ENCODE measurements at places on chromosomes 12 and 14. TPM values are rescaled to one million over a fixed set of nuclear protein-coding genes. Genes with fewer than 3 reads are reported as not detected.

DNA sequence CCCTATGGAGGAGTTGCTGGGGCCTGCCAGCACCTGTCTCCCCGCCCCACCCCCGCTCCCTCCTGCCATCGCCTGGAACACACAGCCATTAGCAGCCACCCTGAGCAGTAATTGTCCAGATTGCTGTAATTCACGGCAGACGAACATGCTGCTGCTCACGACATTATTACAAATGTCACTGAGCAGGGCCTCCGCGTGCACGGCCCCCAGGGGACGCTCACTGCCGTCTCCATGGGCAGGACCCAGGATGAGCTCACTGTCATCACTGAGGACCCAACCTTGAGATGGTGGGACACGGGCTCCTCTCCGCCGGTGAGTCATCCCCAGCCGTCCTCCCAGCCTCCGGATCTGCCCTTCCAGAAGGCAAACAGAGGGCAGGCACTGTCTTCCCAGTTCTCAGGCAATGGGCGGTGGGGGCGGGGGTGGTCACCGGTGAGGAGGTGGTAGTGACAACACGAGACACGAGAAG, 100.4 kb downstream of the RFLNA start:
- DNase-seq = no peak

GRCh38 chr14:54599966-54600716, 33.2 kb downstream of the SAMD4A start:
- DNase-seq = no peak

- DNase-seq = no peak
These were observed 41.3 kb upstream of the RNU6-8 start for GRCh38 chr14:32244404-32244803.

GRCh38 chr12:13094367-13094766, 9.1 kb downstream of the GSG1 start:
- no peak for DNase-seq

The PARPBP gene
- 2.7 TPM for total RNA-seq

DNA sequence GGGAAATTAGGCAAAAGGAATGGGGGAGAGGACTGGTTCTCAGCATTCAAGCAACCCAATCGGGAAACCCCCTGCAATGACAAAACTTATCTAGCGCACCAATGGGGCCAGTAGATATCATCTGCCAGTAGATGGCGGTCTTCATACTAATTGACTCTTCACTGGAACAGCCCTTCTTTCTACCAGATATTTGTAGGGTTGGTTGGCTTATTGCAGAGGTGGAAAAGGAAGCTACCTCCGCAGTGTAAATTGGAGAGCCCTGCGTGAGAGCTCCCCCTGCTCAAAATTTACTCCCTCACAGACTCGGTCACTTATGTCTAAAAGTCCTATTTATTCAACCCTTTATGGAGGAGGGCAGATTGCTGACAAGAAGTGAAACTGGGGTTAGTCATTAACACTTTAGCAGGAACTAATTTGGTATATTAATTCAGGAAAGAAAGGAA, 166.1 kb upstream of the CCND2 start:
- no peak for DNase-seq

DNA sequence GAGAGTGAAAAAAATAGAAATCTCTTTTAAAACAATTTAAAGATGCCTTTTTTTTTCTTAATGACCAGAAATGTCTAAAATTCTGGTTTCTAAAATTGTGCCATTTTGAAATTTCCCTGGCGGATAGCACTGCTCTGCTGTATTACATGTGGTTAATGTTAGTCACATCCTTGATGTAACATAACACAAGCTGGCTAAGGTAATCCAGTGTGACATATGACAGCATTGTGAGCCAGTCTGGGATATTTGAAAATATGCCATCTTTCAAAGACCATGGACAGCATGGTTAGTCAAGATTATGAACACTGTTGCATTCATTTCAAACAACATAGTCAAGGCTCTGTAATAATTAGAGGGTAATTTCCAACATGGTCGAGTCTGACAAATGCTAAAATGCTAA, 133.2 kb downstream of the ALX1 start:
- DNase-seq = no peak

DNA sequence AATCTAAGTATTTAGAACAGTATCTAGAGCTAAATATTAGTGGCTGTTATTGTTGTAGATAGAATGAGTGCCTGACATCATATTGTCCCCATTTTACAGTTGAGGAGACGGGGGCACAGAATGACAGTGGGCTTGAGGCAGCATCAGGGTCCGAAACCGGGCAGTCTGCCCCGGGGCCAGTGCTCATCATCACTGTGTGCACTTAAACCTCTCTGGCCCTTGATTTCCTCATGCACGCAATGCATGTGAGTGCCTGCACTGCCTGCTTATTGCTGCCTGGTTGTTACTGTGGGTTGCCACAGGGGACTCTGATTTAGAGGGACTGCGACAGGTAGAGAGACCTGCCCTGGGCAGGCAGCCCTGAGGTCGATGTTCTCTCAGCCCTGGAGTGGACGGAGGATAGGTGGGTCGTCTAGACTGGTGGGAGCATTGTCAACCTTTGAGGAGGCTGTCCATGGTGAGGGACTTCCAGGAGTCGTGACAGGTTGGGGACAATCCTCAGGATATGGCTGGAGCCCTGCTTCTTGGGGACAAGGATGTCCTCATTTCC, 9.8 kb downstream of the ACVRL1 start:
- DNase-seq = no peak

GRCh38 chr14:93163564-93163963, 21.1 kb downstream of the MOAP1 start:
- DNase-seq = no peak

- no peak for DNase-seq
These were observed 35.0 kb downstream of the CORO1C start for GRCh38 chr12:108696111-108696995.

- no peak for DNase-seq
These were observed 4.6 kb downstream of the TAC3 start for GRCh38 chr12:57011438-57012424.

GRCh38 chr14:68450391-68451120, 342.3 kb downstream of the ZFP36L1 start:
- DNase-seq = no peak

The CNTN1 gene
- 315 TPM for total RNA-seq

GRCh38 chr14:57089901-57090300, 178.8 kb downstream of the EXOC5 start:
- DNase-seq = no peak

DNA sequence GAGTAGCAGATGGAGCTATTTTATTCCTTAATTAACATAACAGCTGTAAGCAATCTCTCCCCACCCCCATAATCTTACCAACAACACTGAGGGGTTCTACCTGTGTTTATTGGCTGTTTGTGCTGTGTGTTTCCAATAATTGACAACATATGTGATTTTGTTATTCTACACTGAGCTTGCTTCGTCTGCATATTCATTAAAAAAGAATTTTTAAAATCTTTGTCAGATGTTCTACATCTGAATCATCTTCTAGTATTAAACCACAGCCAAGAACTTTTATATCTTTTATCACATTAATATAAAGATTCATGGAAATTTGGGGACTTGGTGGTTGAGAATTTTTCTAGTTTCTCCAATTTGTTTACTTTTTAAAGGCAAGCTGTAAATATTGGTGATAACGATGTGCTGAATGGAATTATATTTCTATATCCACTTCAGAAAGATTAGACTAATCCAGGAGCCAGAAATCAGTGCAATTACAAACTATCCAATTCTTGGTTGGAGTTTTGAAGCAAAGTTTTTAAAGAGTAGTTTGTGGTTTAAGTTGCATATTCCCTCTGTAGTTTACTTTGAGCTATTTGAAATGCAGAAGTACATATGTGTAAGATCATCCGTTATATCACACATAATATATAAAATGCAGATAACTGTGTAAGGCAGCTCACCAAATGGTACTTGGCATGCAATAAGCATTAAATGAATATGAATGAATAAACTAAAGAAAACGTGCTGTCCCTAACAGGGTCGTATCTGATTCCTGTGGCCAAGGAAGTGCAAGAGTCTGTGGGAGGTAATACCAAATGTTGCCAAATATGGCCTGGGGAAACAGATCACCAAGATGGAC, 206.9 kb downstream of the PELI2 start:
- DNase-seq = no peak

GRCh38 chr12:12654691-12655460, 41.1 kb downstream of the GPR19 start:
- no peak for DNase-seq

The ASCL1 gene
- 7.8 TPM for total RNA-seq

The HOXC12 gene
- total RNA-seq = not detected

DNA sequence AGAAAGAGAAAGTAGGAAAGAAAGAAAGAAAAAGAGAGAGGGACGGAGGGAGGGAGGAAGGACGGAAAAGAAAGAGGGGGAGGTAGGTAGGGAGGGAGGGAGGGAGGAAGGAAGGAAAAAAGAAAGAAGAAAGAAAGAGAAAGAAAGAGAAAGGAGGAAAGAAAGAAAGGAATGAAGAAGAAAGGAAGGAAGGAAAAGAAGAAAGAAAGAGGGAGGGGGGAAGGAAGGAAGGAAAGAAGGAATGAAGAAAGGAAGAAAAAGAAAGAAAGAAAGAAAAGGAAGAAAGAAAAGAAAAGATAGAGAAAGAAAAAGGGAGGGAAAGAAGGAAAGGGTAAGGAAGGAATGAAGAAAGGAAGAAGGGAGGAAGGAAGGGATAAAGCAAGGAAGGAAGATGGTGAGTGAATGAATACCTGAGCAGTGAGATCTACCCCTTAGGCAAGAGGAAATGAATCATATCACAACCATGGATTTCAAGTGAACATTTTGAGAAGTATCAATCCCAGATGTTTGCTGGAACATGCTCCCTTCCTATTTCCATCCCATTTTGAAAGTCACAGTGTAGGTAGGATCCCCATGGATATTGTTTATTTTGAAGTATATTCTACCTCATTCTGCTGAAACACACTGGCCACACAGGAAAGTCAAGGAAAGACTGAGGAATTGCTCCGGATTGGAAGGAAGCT, 639.4 kb upstream of the TBX3 start:
- DNase-seq = no peak

The VDR gene
- total RNA-seq = 0.43 TPM

The PAX9 gene
- total RNA-seq = not detected

DNA sequence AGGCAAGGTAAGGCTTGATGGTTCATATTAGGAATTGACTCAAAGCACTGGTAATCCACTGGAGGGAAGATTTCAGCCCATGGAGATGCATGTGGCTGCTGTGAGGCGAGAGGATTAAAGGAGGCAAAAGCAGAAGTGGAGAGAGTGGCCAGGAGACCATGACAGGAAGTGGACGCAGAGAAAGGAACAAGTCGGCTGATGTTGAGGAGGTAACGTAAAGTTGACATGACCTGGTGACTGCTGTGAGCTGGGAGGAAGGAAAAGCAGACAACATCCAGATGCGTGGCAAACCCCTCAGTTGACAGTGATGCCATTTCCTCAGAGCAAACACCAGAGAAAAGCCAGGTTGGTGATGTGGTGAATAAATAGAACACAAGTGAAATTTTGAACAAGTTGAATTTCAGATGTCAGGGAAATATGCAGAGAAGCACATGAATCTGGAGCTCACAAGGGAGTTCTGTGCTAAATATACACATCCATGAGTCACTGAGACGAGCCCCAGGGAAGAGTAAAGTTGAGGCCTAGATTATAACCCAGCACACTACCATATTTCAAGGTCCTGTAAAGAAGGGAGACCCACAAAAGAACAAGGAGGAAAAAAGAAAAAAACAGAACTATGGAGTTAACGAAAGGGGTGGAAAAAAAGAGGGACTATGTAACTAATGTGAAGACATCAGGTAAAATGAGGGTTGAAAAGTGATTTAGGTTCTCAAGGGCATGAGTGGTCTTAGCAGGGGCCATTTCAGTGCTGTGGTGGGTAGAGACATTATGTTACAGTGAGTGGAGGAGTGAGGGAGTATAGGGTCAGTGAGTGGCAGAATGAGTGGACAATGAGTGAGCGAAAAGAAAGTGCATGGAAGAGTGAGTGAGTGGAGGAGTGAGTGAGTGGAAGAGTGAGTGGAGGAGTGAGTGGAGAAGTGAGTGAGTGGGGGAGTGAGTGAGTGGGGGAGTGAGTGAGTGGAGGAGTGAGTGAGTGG, 61.6 kb upstream of the GZMB start:
- no peak for DNase-seq
